Stimulated activated CD8-positive, alpha-beta memory T cell treated with anti-CD3 and anti-CD28 coated beads, Interleukin-15, amount 100 ng/mL, for 4 hours (primary cell): ENCODE measurements at places on chromosomes 6 and 20.

DNA sequence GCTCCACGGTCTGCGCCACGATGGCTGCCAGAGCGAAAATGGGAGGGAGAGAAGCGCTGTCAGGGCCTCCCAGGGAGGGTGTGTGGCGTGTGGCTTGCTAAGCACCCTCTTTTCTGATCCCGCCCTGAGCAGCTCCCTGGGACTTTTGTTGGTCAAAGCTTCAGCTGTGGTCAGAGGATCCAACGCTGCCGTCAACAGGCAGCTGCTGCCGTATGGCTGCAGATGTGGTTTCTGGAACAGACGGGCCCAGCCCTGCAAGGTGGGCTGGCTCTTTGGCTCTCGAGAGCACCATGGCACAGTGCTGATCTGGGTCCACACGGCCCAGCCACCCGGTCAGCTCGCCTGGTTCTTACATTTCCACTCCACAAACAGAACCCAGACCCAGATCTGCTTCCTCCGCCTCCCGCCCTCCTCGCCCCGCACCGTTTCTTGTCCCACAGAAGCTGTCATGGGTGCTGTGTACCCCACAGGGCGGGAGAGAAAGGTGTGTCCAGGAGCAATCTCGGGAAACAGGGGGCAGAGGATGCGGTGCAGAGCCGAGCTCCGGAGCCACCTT is 86.0 kb upstream of the BHLHE23 start:
- no peak for DNase-seq

DNA sequence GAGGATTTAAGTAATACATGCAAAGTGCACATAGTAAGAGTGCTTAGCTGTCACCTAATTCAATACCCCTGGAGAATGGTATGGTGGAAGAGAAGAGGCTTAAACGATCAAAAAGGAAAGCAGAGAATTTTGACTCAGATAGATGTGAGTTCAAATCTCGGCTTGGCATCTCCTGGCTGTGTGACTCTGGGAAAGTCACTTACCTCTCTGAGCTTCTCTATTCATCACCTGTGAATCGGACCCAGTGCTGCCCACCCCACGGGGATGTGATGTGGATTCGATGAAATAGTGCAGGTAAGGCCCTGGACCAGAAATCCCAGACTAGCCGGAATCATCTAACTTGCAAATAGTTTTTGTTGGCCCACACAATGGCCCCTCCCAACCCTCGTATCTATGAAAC is 1.8 kb upstream of the B4GALT5 start:
- DNase-seq = no peak

GRCh38 chr6:37980222-37980595 is 160.7 kb downstream of the ZFAND3 start:
- no peak for DNase-seq

DNA sequence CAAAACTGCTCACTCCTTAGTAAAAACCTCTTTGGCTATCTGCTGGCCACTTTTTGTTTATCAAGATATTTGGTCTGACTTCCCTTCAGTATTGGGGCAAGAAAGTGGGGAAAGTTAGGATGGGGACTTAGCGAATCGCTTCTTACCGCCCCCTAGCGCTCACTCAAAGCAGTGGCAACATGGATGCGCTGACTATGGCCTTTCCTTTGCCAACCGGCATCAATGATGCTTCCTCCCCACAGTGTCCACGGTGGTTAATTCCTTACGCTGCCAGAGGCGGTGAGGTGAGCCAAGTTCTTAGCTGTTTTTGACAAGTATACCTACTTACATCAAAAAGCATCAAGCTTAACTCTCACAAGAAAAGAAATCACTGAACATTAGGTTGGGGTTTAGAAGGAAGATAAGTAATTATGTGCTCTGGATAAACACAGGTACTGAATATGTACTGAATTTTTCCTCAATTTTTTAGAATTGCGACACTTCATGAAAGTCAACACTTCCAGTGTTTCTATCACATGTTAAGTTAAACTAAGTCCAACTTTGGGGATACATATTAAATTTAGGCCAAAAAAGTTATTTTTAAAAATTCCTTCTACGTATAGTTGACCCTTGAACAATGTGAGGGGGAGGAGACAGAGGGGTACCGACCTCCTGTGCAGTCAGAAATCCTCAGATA is 86.7 kb downstream of the GMDS start:
- no peak for DNase-seq

- DNase-seq = no peak
Measured at GRCh38 chr6:89430201-89430962, 2.6 kb upstream of the ANKRD6 start.

- no peak for DNase-seq
Measured at GRCh38 chr6:122953766-122954165, 42.3 kb upstream of the CLVS2 start.

- DNase-seq = no peak
Measured at GRCh38 chr6:129489215-129489765, 220.7 kb downstream of the ARHGAP18 start.

DNA sequence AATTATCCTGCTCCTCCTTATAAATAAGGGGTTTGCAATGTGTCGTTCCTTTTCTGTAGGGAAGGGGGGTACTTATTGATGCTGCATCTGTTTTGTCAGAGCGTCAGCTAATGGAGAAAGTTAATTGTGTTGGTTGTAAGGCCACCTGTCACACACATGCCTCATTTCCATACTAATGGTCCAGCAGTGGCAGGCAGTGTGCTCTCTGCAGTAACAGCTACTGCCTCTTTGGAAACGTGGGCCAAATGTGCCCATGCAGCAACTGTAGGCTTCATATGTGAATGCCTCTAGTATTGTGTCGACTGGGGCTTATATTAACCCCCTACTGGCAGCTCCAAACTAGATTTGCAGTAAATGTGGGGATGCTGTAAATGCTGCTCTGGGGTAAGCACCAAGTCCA is 56.3 kb upstream of the OLIG3 start:
- no peak for DNase-seq

- no peak for DNase-seq
Measured at GRCh38 chr6:154071711-154072110, 32.7 kb downstream of the OPRM1 start.

- DNase-seq = no peak
Measured at GRCh38 chr6:152155792-152156191, 348.3 kb downstream of the ESR1 start.

- no peak for DNase-seq
Measured at GRCh38 chr6:44542401-44543116, 155.1 kb downstream of the CDC5L start.

DNA sequence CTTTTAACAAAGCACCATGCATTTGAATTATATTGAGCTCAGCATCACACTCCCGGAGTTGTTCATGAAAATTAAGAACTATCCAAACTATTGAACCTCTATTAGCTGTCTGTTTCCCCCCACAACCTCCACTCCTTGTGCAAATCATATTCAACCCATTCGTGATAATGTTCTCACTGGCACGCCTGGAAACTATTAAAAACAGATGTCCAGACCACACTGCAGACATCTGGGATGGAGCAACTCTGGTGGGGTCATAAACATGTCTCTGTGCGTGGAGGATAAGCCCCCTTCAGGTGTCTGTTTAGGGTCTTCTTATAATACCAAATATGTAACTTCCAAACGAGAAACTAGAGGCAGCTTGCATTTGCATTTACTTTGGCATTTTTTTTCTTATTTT is 193.7 kb downstream of the TFAP2A start:
- no peak for DNase-seq

DNA sequence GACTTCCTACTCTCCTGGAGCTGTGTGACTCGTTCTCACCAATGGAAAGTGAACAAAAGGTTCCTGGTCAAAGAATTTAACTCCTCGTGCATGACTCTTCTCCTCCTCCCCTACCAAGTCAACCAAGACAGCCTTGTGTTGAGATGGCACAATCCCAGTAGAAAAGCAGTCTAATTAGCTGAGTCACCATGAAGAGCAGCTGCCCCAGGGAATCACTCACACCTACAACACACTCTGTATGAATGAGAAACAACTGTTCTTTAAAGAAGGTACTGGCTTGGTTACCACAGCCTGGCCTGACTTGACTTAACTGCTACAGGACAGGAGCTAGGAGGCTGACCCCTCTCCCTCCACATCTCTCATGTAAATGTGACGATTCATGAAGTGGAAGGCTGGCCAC is 2.9 kb upstream of the HLA-DOB start:
- DNase-seq = no peak

- no peak for DNase-seq
Measured at GRCh38 chr6:7515363-7515762, 26.1 kb upstream of the DSP start.

DNA sequence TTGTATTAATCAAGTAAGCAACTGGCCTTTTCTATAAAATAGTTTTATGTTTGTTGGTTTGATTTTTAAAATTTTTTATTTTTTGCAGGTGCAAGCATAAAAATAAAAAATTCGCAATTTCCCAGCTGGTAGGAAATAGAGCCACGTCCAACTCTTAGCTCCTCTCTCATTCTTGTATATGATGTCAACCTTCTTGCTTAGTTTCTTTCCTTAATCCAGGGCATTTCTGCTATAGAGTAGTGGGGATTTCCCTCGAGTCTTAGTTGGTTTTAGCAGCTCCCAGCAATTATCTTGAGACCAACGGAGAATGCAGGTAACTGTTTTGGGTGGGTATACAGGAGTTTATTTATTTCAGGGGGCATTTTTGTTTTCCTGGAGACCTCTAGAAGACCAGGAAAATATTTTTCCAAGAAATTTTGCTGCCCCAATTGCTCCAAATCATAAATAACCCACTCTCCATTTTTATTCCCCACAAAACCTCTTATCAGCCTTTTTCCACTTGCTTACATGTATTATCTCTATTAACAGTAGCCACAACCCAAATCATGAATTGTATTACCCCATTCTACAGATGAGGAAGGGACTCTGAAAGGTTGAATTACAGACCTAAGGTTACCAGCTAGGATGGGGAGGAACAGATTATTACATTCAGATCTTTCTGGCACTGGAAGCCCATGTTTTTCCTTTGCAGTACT is 18.4 kb downstream of the PHACTR2 start:
- DNase-seq = no peak

DNA sequence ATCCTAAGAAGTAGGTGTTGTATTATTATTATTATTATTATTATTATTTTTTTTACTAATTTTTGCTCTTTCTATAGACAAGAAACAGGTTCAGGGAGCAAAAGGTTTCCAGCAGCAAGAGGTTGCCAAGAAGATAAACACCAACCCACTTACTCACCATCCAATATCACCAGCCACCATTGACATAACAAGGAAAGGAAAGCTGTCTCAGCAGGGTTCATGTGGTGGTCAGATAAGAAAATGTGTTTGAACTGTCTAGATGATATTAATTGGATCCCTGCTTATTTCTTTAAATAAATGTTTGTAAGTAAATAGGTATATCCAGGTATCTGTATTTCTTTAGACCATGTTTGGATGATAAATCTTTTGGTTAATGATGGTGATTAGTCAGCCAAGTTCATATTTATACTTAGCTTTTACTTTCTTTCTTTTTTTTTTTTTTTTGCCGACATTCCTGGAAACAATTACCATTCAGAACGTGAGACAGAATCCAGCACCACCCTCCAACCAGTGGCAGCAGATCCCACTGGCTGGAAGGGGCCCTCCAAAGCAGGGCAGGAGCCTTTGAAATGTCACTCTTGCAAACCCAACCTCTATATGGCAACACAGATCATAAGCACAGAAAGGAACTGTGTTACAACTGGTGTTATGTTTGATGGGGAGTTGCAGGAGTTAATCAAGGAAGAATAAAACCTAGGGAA is 139.2 kb upstream of the ECI2 start:
- DNase-seq = no peak

DNA sequence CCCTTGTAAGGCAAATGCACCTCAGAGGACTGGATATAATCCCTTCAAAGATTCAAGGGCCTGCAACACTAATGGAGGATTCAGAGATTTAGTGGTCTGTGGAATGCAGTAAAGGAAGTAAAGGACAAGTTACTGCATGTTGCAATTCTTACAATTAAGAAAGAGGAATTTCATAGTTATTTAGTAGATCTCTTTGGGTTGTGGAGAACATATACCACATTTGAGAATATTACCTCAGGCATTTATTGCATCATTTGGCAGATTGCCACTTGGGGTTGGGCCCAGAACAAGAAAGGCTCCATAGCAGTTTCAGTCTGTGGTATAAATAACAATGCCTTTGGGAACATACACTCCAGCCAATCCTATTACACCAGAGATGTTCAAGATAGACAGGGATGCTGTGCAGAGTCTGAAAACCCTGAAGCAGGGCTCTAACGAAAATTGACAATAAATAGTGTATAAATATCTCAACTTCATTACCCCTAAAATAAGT is 20.9 kb upstream of the EPM2A start:
- no peak for DNase-seq

GRCh38 chr6:63975699-63976098 is 340.1 kb downstream of the PHF3 start:
- no peak for DNase-seq

- no peak for DNase-seq
Measured at GRCh38 chr6:111940801-111941200, 67.5 kb upstream of the FYN start.

GRCh38 chr20:3312940-3313682 is 74.1 kb upstream of the SLC4A11 start:
- no peak for DNase-seq

- DNase-seq = no peak
Measured at GRCh38 chr6:163708466-163708865, 293.9 kb downstream of the QKI start.

DNA sequence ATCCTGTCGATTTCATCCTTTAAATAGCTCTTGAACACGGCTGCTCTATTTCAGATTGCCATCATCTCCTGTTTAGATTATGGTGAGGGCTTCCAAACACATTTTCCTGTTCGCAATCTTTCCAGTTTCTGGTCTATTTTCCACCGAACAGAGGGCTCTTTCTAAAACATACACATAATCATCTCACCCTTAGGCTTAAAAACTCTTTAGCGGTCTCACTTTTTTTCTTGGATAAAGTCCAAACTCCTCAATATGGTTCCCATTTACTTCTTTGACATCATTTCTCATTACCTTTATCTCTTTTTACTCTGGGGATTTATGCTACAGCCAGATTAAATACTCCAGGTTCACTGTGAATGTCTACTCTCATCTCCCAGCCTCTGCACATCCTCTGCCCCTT is 103.4 kb upstream of the STMND1 start:
- no peak for DNase-seq

- DNase-seq = no peak
Measured at GRCh38 chr20:48897305-48898010, 24.1 kb upstream of the ARFGEF2 start.

GRCh38 chr20:43899274-43900120 is 15.2 kb upstream of the TOX2 start:
- DNase-seq = no peak

- DNase-seq = no peak
Measured at GRCh38 chr6:166902211-166902755, 54.1 kb downstream of the RNASET2 start.

DNA sequence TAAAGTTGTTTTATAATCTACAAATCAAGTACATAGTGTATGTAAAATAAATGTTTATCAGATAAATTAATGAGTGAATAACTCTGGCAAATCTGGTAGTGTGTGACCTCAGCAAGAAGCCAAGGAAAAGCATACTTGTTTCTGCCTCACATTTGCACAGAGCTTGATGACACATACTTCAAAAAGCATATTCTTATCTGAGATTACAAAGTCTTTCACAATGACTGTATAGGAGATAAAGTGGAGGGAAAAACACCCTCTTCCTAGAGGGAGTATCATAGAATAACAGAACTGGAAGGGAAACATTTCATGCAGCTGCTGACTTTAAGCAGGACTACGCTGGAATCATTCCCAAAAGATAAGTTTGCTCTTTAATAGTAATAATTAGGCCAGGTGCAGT is 28.1 kb upstream of the AKAP7 start:
- no peak for DNase-seq

GRCh38 chr20:3998998-3999397 is 16.4 kb downstream of the RNF24 start:
- no peak for DNase-seq
